Activated CD4-positive, CD25-positive, alpha-beta regulatory T cell (primary cell): ENCODE measurements at places on chromosomes 12 and 14.

DNA sequence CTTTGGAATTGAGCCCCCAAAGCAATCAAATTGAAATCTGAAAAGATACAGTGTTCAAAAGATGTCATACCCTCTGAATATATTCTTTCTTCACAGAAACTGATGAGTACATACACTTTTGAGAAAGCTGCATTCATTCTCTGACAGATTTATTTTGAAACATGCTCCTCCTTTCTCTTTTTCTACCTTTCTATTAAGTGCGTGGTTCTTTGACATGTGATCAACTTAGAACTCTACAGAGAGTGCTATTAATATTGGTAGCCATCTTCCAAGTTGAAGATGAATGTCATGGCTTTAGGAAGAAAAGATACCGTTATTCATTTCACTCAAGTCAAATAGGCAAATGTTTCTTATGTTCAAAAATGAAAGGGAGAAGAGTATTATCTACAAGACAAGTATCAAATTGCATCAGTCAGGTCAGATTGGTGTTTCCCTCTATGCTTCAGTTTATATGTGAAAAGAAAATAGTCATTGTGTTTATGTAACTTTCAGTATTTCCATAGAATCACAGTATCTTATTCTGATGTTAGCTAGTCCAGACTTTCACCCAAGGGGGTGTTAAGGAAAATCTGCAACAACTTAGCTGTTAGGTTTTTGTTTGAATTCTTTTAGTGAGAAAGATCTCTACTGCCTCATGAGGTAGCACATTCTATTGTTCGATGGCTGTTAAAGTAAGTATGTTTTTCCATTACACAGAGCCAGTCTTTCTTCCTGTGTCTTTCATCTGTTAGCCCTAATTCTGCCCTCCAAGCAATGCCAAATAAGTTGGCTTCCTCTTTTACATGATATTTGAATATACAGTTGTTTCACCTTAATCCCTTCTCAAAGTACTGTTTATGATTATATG, 55.4 kb upstream of the GARIN2 start:
- DNase-seq = no peak

DNA sequence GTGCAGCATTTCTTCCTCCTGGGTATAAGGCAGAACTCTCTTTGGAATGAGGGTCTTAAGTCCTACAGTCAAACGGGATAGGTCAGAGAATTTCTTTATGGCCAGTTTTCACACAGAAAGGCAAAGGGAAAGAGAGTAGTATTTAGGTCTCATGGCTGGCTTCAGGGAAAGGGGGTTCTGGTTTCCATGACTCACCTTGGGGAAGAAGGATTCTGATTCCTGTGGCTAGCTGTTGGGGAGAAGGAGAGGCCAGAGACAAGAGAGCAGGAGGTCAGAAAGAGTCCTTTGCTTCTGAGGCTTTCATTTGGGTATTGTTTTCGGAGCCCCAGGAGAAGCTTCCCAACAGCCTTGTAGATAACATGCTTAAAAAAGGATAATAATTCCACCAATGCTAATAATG, 332.5 kb downstream of the NPAS3 start:
- no peak for DNase-seq

DNA sequence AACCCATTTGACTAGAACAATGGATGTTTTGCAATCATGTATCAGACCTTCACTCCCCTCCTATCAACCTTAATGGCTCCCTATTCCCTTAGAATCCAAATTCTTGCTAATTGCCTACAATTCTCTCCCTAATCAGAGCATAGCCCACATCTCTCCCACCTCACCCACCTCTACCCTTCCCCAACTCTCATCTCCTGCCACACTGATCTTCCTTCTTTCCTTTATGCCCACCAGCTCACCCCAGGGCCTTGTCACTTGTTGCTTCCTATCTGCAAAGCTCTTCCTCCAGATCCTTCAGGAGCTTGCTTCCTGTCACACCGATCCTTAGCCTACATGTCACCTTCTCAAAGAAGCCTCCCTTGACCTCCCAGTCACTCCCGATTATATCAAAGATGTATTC, 177.8 kb downstream of the KSR2 start:
- DNase-seq = no peak

- DNase-seq = no peak
These were observed 10.7 kb upstream of the TMBIM6 start for GRCh38 chr12:49730568-49731101.

DNA sequence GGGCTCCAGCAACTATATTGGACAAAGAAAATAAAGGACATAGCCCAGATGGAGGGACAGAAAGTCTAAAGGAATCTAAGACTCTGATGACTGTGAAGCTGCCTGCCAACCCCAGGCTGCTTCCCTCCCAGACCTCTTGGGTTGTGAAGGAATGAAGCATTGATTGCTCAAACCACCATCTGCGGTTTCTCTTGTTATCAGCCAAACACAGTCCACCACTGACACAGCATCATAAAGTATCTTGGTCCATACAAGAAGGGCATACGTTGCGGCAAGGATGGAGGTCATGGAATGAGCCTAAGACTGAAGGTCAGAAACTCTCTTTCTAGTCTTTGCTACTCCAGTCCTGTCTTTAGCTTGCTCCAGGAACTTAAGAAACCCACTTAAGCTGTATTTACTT, 58.5 kb upstream of the PLXNC1 start:
- no peak for DNase-seq

DNA sequence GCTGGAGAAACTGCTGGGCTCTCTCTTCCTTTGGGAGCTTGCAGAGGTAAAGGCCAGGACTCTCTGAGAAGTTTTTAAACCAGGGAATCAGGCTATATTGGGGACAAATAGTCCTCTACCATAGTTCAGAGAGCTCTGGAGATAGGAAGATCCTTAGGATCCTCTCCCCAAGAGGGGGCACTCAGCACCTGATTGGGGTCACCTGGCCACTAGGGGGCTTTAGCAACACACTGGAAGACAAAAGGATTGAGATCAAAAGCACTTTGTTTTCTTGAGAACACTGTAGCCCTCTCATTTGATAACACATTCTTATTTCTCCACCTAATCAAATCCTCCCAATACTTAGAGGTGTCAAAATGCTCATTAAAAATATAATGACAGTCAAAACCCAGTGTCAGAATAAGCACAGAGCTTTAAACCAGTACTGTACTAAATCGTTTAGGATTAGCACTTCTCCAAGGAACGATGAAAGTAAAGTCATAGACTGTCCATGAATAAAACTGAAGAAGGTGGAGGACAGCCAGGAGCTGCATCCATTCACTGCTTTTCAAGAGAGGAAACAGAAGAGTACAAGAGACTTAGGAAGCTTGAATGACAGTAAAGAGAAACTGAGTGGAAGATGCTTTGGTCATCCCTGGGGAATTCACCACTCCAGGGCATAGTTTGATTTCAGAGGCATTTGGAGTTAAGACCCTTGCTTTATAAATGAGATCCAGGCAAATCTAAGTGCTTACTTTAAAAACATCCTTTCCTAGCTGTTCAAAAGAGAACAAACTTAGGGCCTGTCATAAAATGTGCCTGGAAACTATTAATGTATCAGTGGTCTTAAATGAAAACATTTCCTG, 26.5 kb downstream of the BMP4 start:
- no peak for DNase-seq

DNA sequence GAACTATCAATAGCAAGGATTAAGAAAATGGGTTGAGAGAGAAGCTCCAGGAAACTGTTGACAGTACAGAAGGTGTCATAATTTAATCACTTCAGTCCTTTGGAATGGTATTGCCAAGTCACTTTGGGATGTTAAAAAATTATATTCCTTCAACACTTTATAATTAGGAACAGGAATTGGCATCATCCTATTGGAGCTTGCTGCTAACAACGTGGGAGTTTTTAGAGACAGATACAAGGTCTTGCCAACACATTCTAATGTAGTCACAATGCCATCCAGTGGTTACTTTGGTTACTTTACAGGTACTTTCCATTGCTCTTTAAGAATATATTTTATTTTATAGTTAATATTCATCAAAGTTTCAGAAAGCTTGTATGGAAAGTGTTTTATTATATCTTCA, 310.1 kb downstream of the SYT1 start:
- DNase-seq = no peak
